ENCODE measurements at places on chromosomes 3 and 15. TPM values are rescaled to one million over a fixed set of nuclear protein-coding genes. Genes with fewer than 3 reads are reported as not detected.

DNA sequence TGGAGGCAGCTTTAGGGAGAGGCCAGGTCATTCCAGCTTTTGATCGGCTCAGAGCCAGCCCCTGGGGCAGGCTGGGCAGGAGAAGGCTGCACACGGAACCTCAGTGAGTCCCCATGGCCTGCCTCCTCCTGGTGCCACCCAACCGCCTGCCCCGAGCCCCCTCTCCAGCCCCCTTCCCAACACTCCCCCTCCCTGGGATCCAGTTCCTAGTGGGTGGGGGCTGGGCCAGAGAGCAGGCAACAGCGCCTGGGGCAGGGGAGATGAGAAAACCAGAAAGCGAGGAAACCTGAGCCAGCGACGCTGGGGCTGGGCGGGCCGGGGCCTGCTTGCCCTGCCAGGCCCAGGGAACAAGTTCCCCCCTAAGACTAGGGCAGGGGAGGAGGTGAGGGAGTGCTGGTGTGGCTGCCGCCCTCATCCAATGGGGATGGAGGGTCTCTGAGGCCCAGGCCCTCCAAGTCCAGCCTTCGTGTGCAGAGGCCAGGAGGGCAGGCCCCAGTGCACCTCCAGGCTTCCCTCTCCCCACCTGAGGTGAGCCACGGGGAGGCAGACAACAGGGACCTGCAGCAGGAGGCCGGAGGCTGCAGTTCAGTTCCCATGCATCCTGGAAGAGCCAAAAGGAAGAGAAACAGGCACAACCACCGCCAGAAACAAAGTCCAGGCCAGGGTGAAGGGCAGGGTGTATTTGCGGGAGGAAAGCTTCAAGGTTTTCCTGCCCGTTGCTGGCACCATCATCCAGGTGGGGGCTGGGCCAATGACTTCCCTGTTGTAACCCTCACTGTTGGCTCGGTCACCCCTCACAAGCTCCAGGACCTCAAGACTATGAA is 4.0 kb upstream of the SEMA3F start:
- peak; percentile 49 for DNase-seq

GRCh38 chr3:192915722-192916121 is 1.9 kb downstream of the MB21D2 start:
- DNase-seq, result no peak

Gene RPP25
- 3.3 TPM for total RNA-seq

DNA sequence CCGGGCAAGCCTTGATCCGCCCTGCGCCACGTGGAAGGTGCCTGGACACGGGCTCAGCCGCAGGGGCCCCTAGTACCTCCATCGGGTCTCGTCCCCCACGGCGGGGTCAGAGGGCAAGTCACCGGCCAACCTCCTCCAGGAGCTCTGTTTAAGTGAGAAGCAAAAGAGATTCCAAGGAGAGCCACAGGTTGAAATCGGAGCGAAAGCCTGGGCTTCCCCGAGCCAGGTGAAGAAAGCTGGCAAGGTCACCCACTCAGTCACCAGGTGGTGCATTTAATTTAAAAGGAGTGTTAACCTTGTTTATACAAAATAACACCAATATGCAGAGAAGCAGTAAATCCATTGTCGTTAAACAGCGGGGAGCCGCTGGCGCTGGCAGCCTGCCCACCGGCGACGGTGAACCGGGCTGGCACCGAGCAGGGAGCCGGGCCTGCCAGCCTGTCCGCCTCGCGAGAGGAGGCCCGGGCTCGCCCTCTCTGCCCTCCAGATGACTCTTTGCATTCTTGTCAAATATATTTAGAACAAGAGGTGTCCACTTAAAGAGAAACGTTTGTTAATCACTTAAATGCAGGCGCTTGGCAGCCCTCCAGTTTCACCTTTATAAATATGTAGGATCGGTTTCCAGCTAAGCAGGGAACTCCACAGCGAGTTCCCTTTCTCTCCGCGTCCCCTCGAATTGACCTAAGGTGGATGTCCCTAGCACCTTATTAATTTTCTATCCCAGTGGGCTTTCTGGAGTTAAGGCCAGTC is 277.3 kb upstream of the NR2F2 start:
- DNase-seq, result peak; percentile 70

- no peak for DNase-seq
Measured at GRCh38 chr3:100898681-100899080, 94.5 kb downstream of the ABI3BP start.
